CD4-positive, CD25-positive, alpha-beta regulatory T cell (primary cell): ENCODE measurements at places on chromosomes 2 and 18.

DNA sequence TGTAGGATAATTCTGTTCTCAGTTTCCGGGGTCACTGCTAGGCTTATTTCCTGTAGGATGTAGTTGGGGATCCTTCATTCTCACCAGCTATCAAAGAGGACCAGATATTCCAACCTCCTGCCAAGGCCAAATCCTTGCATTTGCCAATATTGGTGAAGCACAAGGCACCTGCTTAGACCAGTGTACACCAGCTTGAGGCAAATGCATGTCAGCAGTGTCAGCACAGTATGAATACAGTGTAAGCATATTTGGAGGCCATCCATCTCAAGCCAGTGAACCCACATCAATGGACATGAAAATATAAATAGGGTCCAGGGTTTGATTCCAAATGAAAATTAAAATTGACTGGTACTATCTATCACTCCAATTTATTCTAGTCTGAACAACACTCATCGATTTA, 88.0 kb upstream of the MAPRE2 start:
- DNase-seq: no peak

GRCh38 chr2:53630026-53630606, 137.5 kb upstream of the CHAC2 start:
- DNase-seq: no peak

- DNase-seq: no peak
These were observed 200.7 kb upstream of the SMAD7 start for GRCh38 chr18:49151482-49151881.

DNA sequence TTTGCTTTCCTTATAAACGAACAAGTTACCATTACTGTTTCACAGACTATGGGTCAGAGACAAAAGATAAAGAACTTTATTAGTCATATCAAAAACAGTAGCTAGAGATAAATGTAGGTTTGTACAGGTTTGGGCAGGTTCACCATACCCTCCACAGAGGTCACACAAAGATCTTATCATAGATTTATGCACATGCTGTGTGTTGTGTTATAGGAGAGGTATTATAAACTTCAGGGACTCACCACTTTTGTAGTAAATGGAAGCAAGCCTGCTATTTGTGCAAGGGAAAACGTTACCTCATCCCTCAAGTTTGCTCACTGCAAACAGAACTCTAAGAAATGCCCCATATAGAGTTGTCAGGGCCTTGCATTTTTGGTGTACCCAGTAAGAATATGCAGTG, 584.5 kb upstream of the LRRTM1 start:
- DNase-seq: no peak

DNA sequence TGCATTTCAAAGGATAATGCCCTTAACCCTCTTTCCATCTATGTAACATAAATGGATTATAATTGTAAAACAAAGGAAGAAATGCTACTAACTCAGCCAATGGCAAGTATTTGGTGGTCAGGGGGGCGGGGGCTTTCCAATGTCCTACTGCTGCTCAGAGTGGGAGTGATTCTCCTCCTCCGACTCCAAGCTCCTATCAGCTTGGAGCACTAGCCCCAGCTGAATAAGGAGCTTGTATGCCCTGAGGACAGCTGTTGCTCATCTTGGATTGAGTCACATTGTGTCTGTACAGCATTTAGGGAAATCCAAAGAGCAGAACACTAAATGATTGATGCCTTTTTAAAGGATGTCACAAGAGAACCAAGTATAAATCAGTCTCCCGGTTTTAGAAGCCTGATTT, 105.6 kb upstream of the ZNF521 start:
- DNase-seq: no peak

GRCh38 chr2:137523931-137524330, 440.3 kb upstream of the HNMT start:
- no peak for DNase-seq

- DNase-seq: no peak
These were observed 39.5 kb downstream of the ADNP2 start for GRCh38 chr18:80148326-80149199.
